ENCODE measurements at places on chromosomes 6 and 20.

DNA sequence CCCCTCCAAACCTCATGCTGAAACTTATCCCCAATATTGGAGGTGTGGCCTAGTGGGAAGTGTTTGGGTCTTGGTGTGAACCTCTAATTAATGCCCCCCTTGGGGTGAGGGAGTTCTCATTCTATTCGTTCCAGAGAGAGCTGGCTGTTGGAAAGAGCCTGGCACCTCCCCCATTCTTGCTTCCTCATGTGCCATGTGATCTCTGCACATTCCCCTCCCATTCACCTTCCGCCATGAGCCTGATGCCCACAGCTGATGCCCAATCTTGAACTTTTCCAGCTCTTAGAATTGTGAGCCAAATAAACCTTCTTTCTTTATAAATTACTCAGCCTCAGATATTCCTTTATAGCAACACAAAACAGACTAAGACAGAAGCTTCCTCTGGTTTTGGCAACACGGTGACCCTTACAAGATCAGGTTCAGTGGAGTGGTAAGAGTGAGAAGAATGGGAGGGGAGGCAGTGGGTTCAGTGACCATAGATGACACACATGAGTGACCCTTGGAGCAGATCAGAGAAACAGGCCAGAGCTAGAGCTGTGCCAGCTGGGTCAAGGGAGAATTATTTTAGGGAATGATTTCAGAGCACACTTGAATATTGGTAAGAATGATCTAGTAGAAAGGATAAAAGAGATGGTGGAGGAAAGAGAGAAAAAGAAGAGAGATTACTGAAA lies 176.4 kb downstream of the LY86 start:
- DNase-seq: no peak

- no peak for DNase-seq
Measured at GRCh38 chr6:130671577-130671976, 155.6 kb upstream of the SMLR1 start.

DNA sequence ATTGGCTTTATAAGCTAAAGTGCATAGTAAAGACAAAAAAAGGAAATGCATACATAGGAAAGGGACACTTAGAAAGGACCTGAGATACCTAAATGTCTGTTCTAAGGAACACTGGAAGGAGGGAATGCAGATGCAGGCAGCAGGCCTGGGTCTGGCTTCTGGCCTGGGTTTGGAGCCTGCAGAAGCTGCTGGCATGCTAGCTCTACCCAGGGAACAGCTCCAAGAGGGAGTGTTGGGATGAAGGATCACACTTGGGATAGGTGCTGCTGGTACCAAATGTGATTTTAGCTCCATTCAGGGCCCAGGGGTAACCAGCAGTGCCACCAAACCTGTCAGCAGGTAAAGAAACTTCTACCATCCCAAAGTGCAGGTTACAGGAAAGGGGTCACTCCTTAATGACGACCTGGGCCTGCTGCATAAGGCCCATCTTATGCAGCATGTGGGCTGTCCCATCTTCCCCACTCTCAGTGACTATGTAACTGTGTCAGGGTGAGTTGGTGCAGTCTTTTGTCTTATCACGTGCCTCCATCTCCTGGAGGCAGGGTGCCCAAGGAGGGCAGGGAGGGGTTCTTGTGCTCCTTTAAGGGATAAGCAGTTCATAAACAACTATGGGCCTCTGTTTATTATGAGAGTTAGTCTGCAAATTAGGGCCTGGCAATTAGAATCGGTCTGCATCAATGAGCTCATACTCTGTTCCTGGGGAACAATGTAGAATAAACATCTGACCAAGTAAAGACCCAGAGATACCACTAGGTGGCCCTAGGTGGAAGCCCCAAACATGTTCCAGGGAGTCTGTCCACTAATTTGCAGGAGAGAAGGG lies 26.9 kb downstream of the DDX27 start:
- peak; percentile 28 for DNase-seq

DNA sequence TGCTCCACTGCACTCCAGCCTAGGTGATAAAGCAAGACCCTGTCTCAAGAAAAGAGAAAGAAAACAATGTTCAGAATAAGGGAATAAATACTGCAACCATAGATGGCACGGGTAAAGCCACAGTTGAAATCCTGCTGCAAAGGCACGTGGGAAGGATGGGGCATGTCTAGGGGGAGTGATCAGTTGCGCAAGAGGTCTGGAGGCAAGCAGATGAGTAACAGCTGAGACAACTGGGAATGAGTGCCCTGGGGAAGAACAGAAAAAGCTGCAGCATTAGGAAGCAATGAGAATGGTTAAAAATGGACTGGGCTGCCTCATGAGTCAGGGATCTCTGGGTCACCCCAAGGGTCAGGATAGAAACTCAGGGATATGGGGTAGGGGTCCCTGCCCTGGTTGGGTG lies 96.3 kb downstream of the GMPR start:
- peak; percentile 73 for DNase-seq

DNA sequence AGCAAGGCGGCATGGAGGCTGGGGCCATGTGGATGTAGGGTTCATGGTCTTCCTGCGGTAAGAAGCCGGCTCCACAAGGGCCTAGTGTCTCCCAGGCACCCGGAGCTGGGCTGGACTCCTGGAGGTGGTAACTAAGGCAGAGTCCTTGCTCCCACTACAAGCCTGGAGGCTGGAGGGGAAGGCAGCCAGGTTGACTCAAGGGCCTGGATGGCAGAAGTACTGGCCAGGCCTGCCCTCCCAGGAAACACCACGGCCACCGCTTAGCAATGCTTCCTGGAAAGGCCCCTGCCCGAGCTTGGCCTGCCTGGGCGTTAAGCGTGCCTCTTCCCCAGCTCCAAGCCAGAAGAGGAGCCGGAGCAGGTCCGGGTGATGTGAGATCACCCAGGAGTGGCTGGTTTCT lies 182.0 kb downstream of the ZDHHC14 start:
- DNase-seq: no peak

GRCh38 chr6:150932996-150933395 lies 67.5 kb downstream of the MTHFD1L start:
- DNase-seq: no peak
